ENCODE measurements at places on chromosomes 3 and 15. TPM values are rescaled to one million over a fixed set of nuclear protein-coding genes. Genes with fewer than 3 reads are reported as not detected.

WDR49 gene
- 2.2 TPM for total RNA-seq

DNA sequence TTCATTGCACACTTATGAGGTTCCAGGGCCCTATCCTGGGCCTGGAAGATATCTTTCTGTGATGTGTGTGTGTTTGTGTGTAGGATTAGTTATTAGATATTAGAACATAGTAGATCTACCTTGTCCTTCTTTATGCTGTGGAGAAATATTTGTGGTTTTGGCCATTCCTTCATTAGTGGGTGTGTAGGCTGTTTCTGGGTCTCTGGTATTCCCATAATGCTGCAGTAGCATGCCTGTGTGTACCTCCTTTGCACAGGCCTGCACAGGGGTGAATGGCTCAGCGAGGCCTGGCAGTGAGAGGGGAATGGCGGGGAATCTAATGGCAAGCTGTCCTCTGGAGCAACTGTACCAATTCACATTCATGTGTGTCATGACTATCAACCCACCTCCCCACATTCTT, 125.8 kb upstream of the MRPS22 start:
- H3K27me3 ChIP-seq, result no peaks in the 10 kb centered on the region
- H3K4me3 ChIP-seq, result no peak overlapping the region
- no peaks in the 10 kb centered on the region for H3K36me3 ChIP-seq

GRCh38 chr3:140424211-140424610, 253.7 kb upstream of the TRIM42 start:
- H3K27me3 ChIP-seq, result no peaks in the 10 kb centered on the region
- no peak overlapping the region for H3K27ac ChIP-seq
- H3K4me1 ChIP-seq, result peaks cover 17% of the 10 kb centered on the region

B3GNT5 gene
- total RNA-seq, result 12.3 TPM

ECE2 gene
- not detected for total RNA-seq

DNA sequence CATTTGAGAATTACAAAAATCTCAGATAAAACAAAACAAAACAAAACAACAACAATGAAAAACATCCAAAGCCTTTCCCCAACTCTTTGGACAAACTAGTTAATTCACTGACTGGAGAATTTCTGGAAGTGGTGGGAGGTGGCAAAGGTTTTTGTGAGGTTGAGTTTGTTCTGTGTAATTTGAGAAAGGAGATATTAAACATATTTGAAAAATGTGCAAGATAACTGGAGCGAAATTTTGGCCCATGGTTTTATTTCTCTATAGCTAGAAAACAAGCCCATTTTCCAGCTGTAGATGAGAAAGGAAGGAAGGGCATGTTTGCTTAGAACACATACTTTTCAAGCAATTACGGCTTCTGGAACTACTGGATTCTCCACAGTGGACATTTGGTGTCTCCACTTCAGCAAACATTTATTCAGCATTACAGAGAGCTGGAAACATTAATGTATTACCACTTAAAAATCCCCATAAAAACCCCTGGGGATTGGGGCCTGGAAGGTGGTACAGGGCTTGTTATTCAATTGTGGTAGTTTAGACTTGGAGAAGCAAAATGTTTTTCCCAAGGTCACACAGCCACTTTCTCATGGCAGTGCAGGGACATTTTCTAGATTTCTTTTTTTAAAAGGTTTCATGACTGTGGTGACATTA, 135.8 kb downstream of the THSD4 start:
- no peak overlapping the region for H3K4me3 ChIP-seq
- H3K27ac ChIP-seq, result peak overlapping the region; percentile 65
- no peaks in the 10 kb centered on the region for H3K36me3 ChIP-seq

RMDN3 gene
- 21.9 TPM for total RNA-seq

DNA sequence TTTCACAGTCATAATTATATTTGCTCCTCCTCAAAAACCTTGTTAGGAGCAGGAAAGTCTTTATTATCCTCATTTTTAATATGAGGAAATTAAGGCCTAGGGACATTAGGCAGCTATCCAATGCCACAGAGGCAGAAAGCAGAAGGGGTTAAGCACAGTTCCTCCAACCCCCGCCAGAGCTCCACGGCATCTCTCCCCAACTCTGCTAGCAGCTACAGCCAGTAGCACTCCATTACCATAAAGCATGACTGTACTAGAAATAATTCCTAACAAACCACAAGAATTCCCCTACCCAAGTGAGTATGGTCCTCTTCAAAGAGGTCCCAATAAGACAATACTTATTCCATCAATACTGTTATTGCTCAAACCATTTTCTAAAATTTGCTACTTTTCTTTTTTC, 9.8 kb downstream of the HEG1 start:
- peaks cover 13% of the 10 kb centered on the region for H3K36me3 ChIP-seq
- H3K27me3 ChIP-seq, result no peaks in the 10 kb centered on the region
- DNase-seq, result no peak
- H3K4me3 ChIP-seq, result no peak overlapping the region
- H3K27ac ChIP-seq, result peak overlapping the region; percentile 89
- H3K4me1 ChIP-seq, result peaks cover 94% of the 10 kb centered on the region

C2CD4A gene
- not detected for total RNA-seq

- H3K4me1 ChIP-seq, result no peaks in the 10 kb centered on the region
- no peaks in the 10 kb centered on the region for H3K27me3 ChIP-seq
- no peak for DNase-seq
- H3K27ac ChIP-seq, result no peak overlapping the region
- no peaks in the 10 kb centered on the region for H3K36me3 ChIP-seq
Observed at GRCh38 chr3:143896486-143896885, 48.2 kb upstream of the SLC9A9 start.

- peaks cover 23% of the 10 kb centered on the region for H3K4me1 ChIP-seq
- no peaks in the 10 kb centered on the region for H3K27me3 ChIP-seq
- no peak for DNase-seq
Observed at GRCh38 chr3:171770689-171771620, 39.3 kb downstream of the PLD1 start.

ELL3 gene
- total RNA-seq, result 0.88 TPM

- H3K4me1 ChIP-seq, result no peaks in the 10 kb centered on the region
- no peaks in the 10 kb centered on the region for H3K27me3 ChIP-seq
- DNase-seq, result no peak
- H3K27ac ChIP-seq, result no peak overlapping the region
- H3K36me3 ChIP-seq, result no peaks in the 10 kb centered on the region
Observed at GRCh38 chr3:65778968-65779367, 259.8 kb downstream of the MAGI1 start.

ABHD6 gene
- total RNA-seq, result 14.6 TPM

TEX55 gene
- total RNA-seq, result not detected

EFCC1 gene
- total RNA-seq, result 1.3 TPM

CAMK2N2 gene
- 0.32 TPM for total RNA-seq

DNA sequence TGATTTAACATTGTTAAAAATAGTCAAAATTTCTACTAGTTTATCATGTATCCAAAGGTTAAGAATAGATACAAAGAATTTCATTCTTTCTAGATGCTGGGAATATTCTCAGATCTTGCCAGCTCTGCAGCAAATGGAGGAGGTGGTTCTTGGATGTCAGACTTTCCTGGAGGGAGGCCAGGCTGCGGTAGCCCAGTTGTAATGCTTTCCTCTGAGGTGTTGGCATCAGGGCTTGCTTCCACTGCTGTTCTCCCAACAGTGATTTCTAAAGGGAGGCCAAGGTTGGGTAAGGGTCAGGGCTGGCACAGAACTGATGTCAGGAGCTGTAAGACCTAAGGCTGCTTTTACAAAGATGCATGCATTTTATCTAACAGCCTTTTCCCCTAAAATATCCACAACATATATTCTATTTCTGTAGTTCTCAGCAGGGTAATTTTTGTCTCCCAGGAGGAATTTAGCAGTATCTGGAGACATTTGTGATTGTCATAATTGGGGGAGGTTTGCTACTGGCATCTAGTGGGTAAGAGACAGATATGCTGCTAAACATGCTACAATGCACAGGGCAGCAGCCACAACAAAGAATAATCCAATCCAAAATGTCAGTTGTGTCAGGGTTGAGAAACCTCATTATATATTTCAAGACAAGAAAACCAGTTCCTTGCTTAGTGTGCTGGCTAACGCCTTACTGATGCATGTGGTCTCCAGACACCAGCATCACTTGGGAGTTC, 42.0 kb upstream of the SPTSSB start:
- peak overlapping the region; percentile 34 for H3K27ac ChIP-seq
- no peaks in the 10 kb centered on the region for H3K4me1 ChIP-seq
- peak; percentile 77 for DNase-seq
- no peak overlapping the region for H3K4me3 ChIP-seq
- no peaks in the 10 kb centered on the region for H3K27me3 ChIP-seq

UBAP1L gene
- 0.95 TPM for total RNA-seq

OIP5 gene
- total RNA-seq, result not detected

TMEM45A gene
- total RNA-seq, result 6.6 TPM

- DNase-seq, result no peak
- H3K27me3 ChIP-seq, result no peaks in the 10 kb centered on the region
- H3K27ac ChIP-seq, result no peak overlapping the region
- no peak overlapping the region for H3K4me3 ChIP-seq
- H3K36me3 ChIP-seq, result no peaks in the 10 kb centered on the region
Observed at GRCh38 chr3:184680385-184681345, 31.2 kb downstream of the MAGEF1 start.

DNA sequence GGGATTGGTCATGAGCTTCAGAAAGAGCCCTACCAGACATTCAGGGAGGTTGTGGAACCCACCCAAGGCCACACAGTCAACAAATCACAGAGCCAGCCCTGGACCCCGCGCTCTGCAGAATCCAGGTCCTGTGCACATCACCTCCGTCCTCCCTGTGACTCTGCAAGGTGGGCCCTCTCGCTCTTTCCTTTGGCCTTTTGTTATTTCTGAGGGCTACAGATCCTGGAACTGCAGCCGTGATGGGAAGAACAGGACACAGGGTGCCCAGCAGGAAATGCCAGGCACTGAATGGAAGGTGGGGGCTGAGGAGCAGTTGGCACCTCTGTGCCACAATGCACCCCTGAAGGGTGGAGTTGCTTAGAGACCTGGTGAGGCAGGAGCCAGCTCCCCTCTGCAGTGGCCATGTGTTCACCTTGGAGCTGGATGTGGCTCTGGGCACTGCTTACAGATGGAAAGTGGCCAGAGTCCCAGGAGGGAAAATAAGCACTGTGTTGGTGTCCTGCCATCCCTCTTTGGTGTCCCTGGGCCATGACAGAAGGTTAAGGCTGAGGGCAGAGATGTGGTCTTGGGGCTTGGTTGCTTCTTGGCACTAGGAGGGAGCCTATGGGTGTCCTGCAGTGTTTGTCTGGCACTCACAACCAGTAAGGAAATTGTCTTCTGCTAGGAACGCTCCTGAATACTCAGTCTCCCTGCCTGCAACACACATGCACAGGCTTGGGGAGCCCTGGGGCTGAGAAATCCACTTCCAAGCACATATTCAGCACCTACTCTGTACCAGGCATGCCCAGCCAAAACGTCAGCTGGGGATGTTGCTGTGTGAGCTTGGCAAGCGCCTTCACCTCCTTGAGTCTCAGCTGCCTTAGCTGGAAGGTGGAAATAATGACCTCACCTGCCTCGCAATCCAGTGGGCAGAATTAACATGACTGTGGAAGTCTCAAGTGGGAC, 98.0 kb upstream of the SLC6A6 start:
- H3K4me3 ChIP-seq, result no peak overlapping the region
- no peaks in the 10 kb centered on the region for H3K36me3 ChIP-seq
- no peak for DNase-seq

B3GALNT1 gene
- total RNA-seq, result 49.8 TPM

DNA sequence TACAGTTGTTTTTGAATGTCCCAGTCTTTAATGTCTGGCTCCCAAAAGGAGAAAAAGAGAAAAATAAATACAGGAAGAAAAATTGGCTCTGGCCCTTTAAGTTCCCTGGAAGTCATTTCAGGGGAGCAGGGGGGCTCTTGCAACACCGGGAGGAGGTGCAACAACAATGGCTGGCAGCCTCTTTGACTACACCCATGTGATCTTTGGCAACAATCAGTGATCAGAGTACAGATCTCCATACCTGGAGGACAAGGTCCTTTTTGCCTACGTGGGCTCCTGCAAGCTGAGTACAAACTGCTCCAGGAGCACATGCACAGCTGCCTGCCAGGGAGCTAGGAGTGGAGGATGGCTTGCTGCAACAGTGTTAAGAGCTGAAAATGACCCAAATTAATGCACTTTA, 63.9 kb downstream of the GLCE start:
- no peak overlapping the region for H3K4me3 ChIP-seq
- peaks cover 7% of the 10 kb centered on the region for H3K36me3 ChIP-seq
- H3K27ac ChIP-seq, result no peak overlapping the region
- no peak for DNase-seq

- H3K4me1 ChIP-seq, result no peaks in the 10 kb centered on the region
- DNase-seq, result no peak
- no peaks in the 10 kb centered on the region for H3K27me3 ChIP-seq
- H3K27ac ChIP-seq, result no peak overlapping the region
- H3K4me3 ChIP-seq, result no peak overlapping the region
Observed at GRCh38 chr3:11610700-11611275, 32.9 kb downstream of the VGLL4 start.

DNA sequence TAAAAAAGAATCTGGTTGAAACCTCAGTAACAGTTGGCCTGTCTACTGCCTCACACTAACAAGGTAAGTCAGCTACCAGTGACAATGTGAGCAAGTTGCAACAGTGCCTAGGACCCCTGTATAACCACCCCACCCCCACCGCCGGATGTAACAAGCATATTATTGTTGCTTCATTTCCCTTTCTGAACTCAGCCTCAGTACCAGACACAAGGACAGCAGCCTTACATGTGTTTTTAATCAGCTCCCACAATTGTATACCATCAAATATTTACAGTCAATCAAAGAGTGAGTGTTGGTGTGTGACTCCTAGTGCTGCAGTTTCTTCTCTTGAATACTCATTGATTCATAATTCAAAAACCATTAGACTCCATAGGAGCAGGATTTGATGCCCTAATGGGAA, 96.4 kb downstream of the PYDC2 start:
- H3K4me3 ChIP-seq, result no peak overlapping the region
- no peaks in the 10 kb centered on the region for H3K4me1 ChIP-seq
- no peaks in the 10 kb centered on the region for H3K27me3 ChIP-seq
- no peak overlapping the region for H3K27ac ChIP-seq
- no peaks in the 10 kb centered on the region for H3K36me3 ChIP-seq
- DNase-seq, result no peak

C3orf22 gene
- not detected for total RNA-seq

DNA sequence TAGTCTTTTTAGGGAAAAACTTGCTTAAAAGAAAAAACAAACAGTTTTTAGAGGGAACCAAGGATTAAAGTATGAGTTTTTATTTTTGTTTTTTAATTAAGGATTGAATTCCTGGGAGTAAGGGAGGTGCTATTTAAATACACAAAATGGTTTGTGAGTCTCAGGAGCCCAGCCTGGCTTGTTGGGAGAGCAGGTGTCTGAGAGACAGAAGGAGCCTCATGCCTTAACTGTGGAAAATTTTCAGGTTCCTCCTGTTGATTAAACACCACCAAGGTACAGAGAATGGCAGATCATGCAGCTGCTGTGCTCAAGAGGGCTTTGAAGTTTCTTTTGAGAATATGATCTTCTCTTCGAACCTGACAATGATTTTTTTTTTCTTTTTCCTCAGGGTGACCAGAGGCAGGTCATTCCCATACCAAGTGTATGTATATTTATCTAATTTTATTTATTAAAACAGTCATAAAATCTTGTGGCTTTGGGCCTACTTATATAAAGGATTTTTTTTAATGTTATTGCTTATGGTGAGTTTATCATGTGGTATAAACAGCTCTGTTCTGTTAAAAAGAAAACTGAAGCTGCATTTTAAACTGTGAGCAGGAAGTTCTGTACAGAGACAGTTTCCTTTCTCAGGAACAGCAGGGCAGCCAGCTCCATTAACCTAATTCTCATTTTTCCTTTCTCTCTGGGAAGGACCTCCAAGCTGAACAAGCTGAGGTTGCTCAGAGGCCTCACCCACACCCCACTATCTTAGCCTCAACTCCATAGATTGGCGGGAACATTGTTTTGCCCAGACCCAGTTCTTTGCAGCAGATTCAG, 33.7 kb upstream of the VILL start:
- H3K36me3 ChIP-seq, result peaks cover 7% of the 10 kb centered on the region
- no peak for DNase-seq
- no peaks in the 10 kb centered on the region for H3K27me3 ChIP-seq
- H3K4me3 ChIP-seq, result no peak overlapping the region

Data from heart left ventricle (tissue), 16 donors.